ENCODE measurements at places on chromosomes 12 and 14. TPM values are rescaled to one million over a fixed set of nuclear protein-coding genes. Genes with fewer than 3 reads are reported as not detected.

GRCh38 chr12:103771466-103771865 is 69.6 kb downstream of the NT5DC3 start:
- no peak for DNase-seq

- DNase-seq = no peak
Measured at GRCh38 chr14:54040846-54041245, 84.2 kb upstream of the BMP4 start.

- no peak for DNase-seq
Measured at GRCh38 chr12:64976131-64976530, 145.0 kb downstream of the WIF1 start.

GRCh38 chr12:95600567-95600966 is 49.3 kb upstream of the USP44 start:
- DNase-seq = no peak

Gene VDR
- total RNA-seq = 151 TPM

Gene RNF212B
- not detected for total RNA-seq

DNA sequence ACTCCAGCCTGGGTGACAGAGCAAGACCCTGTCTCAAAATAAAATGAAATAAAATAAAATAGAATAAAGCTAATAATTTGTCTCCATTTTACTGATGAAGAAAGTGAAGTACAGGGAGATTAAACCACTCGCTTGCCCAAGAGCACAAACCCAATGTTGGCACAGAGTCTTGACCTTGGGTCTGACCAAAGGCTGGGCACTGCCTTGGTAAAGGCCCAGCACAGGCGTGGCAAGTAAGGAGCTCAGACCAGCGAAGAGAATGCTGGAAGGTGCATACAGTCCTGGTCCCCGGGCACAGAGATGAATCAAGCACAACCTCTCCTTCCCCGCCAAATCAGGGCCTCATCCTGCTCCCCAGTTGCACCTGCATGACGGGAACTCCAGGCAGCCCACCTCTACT is 26.9 kb downstream of the SCARB1 start:
- no peak for DNase-seq

Gene SOAT2
- total RNA-seq = 34.5 TPM

Gene CCDC184
- total RNA-seq = 0.40 TPM

DNA sequence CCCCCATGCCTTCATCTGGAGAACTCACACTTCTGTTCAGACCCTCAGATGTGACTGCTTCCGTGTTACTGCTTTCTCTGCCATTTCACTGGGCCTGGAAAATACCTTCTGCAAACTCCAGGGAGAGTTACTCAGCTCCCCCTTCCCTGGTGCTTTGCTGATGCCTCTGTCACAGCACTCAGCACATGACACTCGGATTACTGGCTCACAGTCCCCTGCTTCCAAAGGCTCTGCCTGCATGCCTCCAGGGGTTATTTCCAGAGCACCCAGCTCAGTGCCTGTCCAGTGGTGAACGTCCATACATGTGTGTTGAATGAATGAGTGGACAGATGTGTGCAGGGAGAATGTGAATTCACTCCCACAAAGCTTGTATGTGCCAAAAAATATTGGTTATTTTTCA is 237.2 kb upstream of the FKBP4 start:
- no peak for DNase-seq

DNA sequence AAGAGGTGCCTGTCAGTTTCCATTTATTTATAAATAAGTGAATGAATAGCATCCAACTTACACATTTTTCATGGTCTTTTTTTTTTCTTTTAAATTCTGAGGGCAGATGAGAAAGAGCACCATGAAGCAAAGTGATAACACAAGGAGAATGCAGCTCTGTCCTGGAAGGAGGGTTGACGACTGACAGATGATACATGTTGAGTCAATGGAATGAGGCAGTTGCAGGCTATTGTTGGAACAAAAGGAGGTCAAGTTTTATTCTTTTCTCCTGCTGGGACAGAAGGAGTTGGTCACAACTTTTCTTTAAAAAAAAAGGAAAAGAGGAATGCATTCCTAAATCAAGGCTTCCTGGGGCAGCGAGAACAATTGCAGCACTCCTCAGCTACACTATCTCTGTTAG is 119.9 kb upstream of the PLEKHG7 start:
- no peak for DNase-seq

Gene BCL2L2
- total RNA-seq = 43.1 TPM

- no peak for DNase-seq
Measured at GRCh38 chr14:59177262-59177661, 11.2 kb upstream of the DAAM1 start.

DNA sequence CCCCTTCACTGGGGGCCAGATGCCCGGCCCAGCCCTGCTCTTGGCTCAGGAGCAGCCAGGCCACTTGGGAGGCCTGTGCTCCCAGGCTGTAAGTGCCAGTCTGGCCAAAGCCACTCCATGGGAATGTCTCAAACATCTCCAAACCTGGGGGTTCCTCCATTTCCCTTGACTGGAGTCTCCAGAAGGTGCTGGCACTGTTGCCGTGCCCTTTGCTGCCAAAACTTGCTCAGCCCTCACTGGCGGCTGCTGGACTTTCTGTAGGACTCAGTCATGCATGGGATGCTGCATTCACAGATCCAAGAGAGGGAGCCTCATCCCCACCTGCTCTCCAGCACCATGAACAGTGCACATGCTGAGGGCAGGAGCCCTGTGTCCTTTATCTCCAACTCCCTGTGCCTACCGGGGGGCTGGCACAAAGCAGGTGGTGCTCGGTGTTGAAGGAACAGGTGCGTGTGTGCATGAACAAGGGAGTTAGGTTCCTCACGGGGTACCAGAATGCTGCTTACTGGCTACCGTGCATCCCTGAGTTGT is 9.6 kb upstream of the OTUB2 start:
- DNase-seq = no peak

Gene DTX1
- total RNA-seq = 33.8 TPM

Gene AQP6
- not detected for total RNA-seq

GRCh38 chr12:89117448-89118034 is 234.8 kb downstream of the DUSP6 start:
- no peak for DNase-seq

Gene FAM90A1
- 5.8 TPM for total RNA-seq

Gene LRP10
- 203 TPM for total RNA-seq

Gene PRICKLE1
- 0.53 TPM for total RNA-seq

Gene HOXC12
- not detected for total RNA-seq

GRCh38 chr12:58408516-58408915 is 467.1 kb downstream of the ATP23 start:
- no peak for DNase-seq

DNA sequence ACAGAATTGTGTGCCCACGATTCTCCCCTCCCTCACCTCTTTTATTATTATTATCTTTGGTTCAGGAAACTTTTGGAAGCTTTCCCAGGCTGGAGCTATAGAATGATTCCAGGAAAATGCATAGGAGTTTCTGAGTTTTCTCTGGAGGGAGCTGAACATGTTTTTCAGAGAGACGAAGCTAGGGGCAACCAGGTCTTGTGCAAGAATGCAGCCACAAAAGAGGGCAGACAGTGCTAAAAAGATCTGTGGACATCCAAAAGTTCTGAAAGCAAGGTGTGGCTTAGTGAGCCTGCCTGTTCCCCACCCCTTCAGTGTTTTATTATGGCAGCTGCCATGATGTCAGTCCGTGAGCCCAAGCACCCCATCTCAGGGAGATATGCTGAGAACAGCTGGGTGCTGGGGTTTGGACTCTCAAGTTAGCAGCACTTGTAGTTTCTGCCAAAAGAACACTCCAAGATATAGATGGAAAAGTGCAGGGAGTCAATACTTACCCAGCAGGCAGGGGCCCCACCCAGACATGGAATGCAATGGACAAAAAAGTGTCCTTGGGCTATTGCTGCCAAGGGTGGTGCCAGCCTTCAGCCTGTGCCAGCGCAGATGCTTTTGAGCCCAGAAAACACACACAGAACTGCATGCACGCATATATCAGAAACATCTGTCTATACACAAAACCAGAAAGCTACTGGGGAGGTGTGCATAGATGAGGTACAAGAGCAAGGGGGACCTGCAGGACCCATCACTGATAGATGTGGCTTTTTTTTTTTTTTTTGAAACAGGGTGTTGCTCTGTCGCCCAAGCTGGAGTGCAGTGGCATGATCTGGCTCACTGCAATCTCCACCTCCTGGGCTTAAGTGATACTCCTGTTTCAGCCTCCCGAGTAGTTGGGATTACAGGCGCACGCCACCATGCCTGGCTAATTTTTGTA is 17.0 kb upstream of the IRF2BPL start:
- DNase-seq = no peak

Gene CKB
- total RNA-seq = 70.8 TPM

DNA sequence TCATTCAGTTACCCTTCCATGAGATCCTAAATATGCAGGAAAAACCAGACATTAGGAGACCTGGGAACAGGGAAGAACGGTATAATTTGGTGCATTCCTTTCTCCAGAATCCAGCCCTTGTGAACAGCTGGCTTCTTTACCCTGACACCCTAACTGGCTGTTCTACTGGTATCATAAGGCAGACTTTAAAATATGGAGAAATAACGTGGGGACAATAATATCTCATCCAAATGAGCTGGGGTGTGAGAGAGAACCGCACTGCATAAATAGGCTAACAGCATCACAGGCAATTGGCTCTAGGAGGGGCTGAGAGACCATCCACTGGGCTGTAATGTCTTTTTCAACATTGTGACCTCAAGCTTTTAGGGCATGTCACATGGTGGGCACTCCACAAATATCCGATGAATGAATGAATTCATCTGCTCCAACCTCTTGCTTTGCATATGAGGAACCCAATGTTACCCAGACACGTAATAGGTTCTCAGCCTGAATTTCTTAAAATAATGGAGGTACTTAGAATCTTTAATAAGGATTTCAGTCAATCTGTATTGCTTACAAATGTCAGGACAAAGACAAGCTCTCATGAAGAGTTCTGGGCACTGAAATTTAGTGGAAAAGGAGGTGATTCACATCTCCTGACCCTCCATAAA is 157.9 kb downstream of the SAMD4A start:
- no peak for DNase-seq

- DNase-seq = no peak
Measured at GRCh38 chr12:54417712-54418440, 1.2 kb downstream of the ITGA5 start.

- no peak for DNase-seq
Measured at GRCh38 chr14:69615496-69616407, 4.4 kb downstream of the SUSD6 start.

- no peak for DNase-seq
Measured at GRCh38 chr14:72634691-72635616, 258.9 kb downstream of the DPF3 start.
